Smooth muscle cell of bladder (primary cell): ENCODE measurements at places on chromosomes 6 and 20. TPM values are rescaled to one million over a fixed set of nuclear protein-coding genes. Genes with fewer than 3 reads are reported as not detected.

The MYLK4 gene
- total RNA-seq = 0.46 and 0.57 TPM in 2 replicates

The KIF6 gene
- under 0.01 and 0.46 TPM in 2 replicates for total RNA-seq

The HUS1B gene
- total RNA-seq = 0.71 and 0.83 TPM in 2 replicates

The CD40 gene
- total RNA-seq = 3.6 and 5.6 TPM in 2 replicates

The MUC21 gene
- total RNA-seq = not detected in 2 replicates

The KCNK5 gene
- not detected in 2 replicates for total RNA-seq

The FAXC gene
- total RNA-seq = 0.28 and 0.55 TPM in 2 replicates

The TIAM2 gene
- total RNA-seq = 6.1 and 6.9 TPM in 2 replicates

The NHSL1 gene
- 6.8 and 9.5 TPM in 2 replicates for total RNA-seq

The CRISP3 gene
- not detected in 2 replicates for total RNA-seq

The MCHR2 gene
- not detected in 2 replicates for total RNA-seq

The BFSP1 gene
- total RNA-seq = 2.8 and 3.8 TPM in 2 replicates

The CRIP3 gene
- 0.18 TPM in 1 of 2 replicates, not detected in the other for total RNA-seq

The BTNL2 gene
- total RNA-seq = not detected in 2 replicates

The FOXS1 gene
- total RNA-seq = 0.09 TPM in 1 of 2 replicates, not detected in the other

The TTLL9 gene
- under 0.01 and 0.09 TPM in 2 replicates for total RNA-seq

The BPIFB1 gene
- not detected in 2 replicates for total RNA-seq

The SMIM13 gene
- total RNA-seq = 7.4 and 9.4 TPM in 2 replicates

The NOTCH4 gene
- 0.85 and 1.2 TPM in 2 replicates for total RNA-seq

The NKAIN4 gene
- 0.18 TPM in 1 of 2 replicates, not detected in the other for total RNA-seq

The CGA gene
- 0.09 TPM in 1 of 2 replicates, not detected in the other for total RNA-seq

The OR12D3 gene
- not detected in 2 replicates for total RNA-seq

The BNIP5 gene
- total RNA-seq = not detected in 2 replicates

The WFDC12 gene
- total RNA-seq = not detected in 2 replicates

The SSTR4 gene
- total RNA-seq = not detected in 2 replicates

The AARS2 gene
- 9.2 and 13.0 TPM in 2 replicates for total RNA-seq

The GSTA2 gene
- total RNA-seq = not detected in 2 replicates

The TRIM10 gene
- not detected in 2 replicates for total RNA-seq

The HEY2 gene
- total RNA-seq = not detected in 2 replicates

The GPLD1 gene
- total RNA-seq = 0.14 and 0.28 TPM in 2 replicates

The RWDD1 gene
- 21.1 and 21.9 TPM in 2 replicates for total RNA-seq

The NFYA gene
- total RNA-seq = 10.4 and 11.4 TPM in 2 replicates

The RNF39 gene
- under 0.01 TPM in 1 of 2 replicates, not detected in the other for total RNA-seq

The SLC22A2 gene
- total RNA-seq = not detected in 2 replicates

The LPA gene
- total RNA-seq = not detected in 2 replicates

The ZNF831 gene
- not detected in 2 replicates for total RNA-seq

The SLC17A1 gene
- not detected in 2 replicates for total RNA-seq
